ENCODE measurements at places on chromosomes 6 and 20. TPM values are rescaled to one million over a fixed set of nuclear protein-coding genes. Genes with fewer than 3 reads are reported as not detected.

Gene RAET1G
- not detected for total RNA-seq

DNA sequence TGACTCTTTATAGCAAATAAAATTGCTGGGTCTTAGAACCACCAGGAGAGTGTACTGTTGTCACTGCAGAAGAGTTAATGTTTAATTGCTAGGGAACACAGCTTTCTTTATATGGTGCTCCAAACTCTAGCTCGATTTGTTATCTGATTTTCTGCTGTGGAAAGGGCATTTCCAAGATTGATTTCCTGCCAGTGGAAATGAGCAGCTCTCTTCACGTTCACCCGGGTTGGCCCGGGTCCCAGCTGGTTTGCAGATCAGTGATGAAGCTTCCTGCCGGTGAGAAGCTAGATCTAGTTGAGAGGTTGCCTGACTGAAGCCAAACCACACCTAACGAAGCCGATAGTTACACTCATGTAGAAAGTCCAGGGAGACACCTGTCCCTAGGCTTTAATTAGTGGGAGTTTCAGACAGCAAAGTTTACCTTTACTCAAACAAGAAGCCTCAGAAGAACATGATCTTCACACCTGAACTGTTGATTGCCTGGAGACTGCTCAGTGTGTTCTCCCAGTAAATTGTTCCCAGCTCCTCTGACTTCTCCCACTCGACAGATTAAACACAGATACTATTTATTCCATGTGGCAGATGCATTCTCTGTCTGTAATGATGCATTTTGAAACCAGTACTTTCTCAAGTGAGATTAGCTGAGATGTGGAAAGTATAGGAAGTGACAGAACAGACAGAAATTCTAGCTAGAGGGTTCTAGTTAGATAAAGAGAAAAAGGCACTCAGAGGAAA is 27.8 kb downstream of the PAQR8 start:
- H3K4me3 ChIP-seq, result peak overlapping the region; percentile 86
- H3K27me3 ChIP-seq, result no peaks in the 10 kb centered on the region
- H3K27ac ChIP-seq, result peak overlapping the region; percentile 97

DNA sequence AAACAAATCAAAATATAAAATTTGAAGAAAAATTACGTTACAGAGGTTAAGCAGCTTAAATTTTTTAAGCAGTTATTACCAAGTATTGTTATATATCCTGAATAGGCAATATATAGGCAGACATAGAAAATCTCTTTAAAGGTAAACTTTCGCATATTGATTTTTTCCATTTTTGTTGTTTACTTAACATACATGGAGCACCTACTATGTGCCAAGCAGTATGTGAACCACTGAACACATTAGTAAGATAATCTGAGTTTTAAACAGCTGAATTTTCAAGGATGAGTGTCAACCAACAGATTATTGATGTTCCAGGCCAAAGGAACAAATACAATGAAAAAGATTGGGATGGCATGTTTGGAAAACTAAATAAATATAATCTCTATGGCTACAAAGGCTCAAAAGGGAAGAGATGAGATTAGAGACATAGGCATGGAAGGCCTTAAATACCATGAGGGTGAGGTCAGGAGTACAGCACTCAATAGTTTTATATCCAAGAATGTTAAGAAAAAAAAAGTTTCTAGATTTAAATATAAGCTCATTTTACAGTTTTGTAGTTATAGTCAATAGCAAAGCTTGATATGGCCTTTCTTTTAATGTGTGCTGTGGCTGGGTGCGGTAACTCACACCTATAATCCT is 277.5 kb downstream of the PTPRK start:
- H3K27ac ChIP-seq, result no peak overlapping the region
- H3K4me3 ChIP-seq, result no peak overlapping the region
- H3K4me1 ChIP-seq, result peaks cover 4% of the 10 kb centered on the region
- DNase-seq, result no peak
- no peaks in the 10 kb centered on the region for H3K36me3 ChIP-seq

GRCh38 chr6:30885481-30885998 is 1.2 kb downstream of the DDR1 start:
- H3K4me3 ChIP-seq, result peak overlapping the region; percentile 90
- H3K4me1 ChIP-seq, result peaks cover 29% of the 10 kb centered on the region
- H3K27me3 ChIP-seq, result peaks cover 13% of the 10 kb centered on the region
- no peak overlapping the region for H3K27ac ChIP-seq
- DNase-seq, result no peak

DNA sequence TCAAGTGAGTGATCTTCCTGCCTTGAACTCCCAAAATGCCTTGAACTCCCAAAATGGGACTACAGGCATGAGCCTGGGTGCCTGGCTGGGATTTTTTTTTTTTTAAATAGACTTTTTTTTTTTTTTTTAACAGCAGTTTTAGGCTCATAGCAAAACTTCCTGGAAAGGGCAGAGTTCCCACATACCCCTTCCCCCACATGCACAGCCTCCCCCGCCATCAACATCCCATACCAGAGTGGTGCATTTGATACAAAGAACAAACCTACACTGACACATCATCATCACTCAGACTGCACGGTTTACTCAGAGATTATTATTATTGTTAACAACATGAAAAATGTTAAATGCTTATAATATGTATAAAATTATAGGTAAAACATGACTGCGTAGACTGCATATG is 26.0 kb downstream of the UQCC1 start:
- no peaks in the 10 kb centered on the region for H3K27me3 ChIP-seq
- H3K4me1 ChIP-seq, result peaks cover 4% of the 10 kb centered on the region

Gene DEFB124
- not detected for total RNA-seq

- no peak overlapping the region for H3K4me3 ChIP-seq
- no peaks in the 10 kb centered on the region for H3K27me3 ChIP-seq
- DNase-seq, result no peak
- peaks cover 4% of the 10 kb centered on the region for H3K36me3 ChIP-seq
These were observed 4.0 kb downstream of the ZBTB2 start for GRCh38 chr6:151387175-151387970.

Gene SLC12A5
- not detected for total RNA-seq

Gene C6orf47
- total RNA-seq, result 16.9 TPM

- peaks cover 2% of the 10 kb centered on the region for H3K36me3 ChIP-seq
- no peak for DNase-seq
- peaks cover 50% of the 10 kb centered on the region for H3K27me3 ChIP-seq
- no peak overlapping the region for H3K4me3 ChIP-seq
These were observed 122.9 kb downstream of the FAM120B start for GRCh38 chr6:170429450-170429849.

DNA sequence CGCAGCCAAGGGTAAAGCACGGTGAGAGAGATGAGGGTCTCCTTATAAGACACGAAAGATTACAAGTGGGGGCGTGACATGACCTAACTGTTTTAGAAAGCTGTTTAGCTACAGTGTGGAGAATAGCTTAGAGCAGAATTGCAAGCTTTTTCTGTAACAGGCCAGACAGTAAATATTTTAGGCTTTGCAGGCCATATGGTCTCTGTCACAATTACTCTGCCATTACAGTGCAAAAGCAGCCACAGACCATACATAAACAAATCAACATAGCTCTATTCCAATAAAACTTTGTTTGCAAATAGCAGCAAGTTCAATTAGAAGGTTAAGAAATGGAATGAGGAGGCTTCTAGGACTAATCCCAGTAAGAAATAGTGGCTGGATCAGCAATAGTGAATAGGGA is 16.8 kb downstream of the PGM3 start:
- H3K27ac ChIP-seq, result peak overlapping the region; percentile 19
- peaks cover 11% of the 10 kb centered on the region for H3K36me3 ChIP-seq
- no peak overlapping the region for H3K4me3 ChIP-seq
- H3K27me3 ChIP-seq, result no peaks in the 10 kb centered on the region
- no peak for DNase-seq

Gene IL17F
- 0.68 TPM for total RNA-seq

DNA sequence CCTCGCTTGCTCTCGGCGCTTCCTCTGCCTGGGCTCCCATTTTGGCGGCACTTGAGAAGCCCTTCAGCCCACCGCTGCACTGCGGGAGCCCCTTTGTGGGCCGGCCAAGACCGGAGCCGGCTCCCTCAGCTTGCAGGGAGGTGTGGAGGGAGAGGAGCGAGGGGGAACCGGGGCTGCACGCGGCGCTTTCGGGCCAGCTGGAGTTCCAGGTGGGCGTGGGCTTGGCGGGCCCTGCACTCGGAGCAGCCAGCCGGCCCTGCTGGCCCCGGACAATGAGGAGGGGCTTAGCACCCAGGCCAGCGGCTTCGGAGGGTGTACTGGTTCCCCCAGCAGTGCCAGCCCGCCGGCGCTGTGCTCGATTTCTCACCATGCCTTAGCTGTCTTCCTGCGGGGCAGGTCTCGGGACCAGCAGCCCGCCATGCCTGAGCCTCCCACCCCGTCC is 10.2 kb upstream of the SRPK1 start:
- no peak overlapping the region for H3K27ac ChIP-seq
- H3K36me3 ChIP-seq, result peaks cover 2% of the 10 kb centered on the region

- no peak overlapping the region for H3K4me3 ChIP-seq
- no peak overlapping the region for H3K27ac ChIP-seq
- H3K27me3 ChIP-seq, result peaks cover 15% of the 10 kb centered on the region
- no peak for DNase-seq
- H3K4me1 ChIP-seq, result peaks cover 6% of the 10 kb centered on the region
These were observed 202.3 kb downstream of the OGFRL1 start for GRCh38 chr6:71490876-71491275.

DNA sequence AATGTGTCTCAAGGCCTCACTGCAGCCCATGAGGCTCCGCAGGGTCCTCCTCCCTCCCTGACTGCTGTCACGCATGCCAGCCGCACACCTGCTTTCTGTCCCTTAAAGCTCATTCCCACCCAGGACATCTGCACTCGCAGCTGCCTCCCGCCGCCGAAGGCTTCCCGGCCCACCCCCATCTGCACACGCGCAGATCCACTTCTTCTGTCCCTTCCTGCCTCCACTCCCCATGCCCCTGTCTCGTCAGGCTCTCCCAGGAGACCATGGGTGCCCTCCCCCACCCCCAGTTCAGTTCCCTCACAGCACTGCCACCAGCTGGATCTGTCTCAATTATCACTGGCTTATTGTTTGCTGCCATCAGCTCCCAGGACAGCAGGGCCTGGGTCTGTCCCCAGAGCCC is 63.0 kb downstream of the RIPOR3 start:
- DNase-seq, result no peak
- no peak overlapping the region for H3K27ac ChIP-seq
- no peaks in the 10 kb centered on the region for H3K27me3 ChIP-seq
- no peaks in the 10 kb centered on the region for H3K36me3 ChIP-seq

DNA sequence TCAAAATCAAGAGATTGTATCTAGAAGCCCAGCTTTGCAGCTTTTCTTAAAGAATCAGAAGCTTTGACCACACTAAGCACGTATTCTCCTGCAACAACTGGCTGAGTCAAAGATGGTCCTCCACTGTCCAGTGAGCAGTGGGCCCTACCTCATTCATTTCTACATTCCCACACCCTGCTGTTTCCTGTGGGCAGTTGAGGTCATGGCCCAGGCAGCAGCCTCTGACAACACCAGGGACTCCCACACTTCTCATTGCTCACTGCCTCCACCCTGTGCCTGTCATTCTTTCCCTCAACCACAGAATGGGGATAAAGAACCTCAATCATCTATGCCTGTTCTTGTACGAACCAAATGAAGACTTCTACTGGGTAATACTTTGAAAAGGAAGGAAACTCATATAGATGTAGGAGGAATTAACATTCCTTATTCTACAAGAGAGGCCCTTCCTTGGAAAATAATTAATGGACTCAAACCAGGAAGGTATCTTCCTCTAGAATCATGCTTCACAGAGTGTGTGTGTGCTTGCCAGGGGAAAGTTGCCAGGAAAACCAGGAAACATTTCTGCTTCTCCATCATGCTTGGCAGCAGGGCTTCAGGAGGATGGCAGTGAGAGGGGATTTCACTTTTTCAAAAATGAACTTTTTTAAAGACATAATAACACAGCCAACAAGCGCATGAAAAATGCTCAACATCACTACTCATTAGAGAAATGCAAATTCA is 191.7 kb upstream of the RIN2 start:
- H3K27ac ChIP-seq, result no peak overlapping the region
- no peak for DNase-seq
- H3K27me3 ChIP-seq, result no peaks in the 10 kb centered on the region
- no peaks in the 10 kb centered on the region for H3K36me3 ChIP-seq

DNA sequence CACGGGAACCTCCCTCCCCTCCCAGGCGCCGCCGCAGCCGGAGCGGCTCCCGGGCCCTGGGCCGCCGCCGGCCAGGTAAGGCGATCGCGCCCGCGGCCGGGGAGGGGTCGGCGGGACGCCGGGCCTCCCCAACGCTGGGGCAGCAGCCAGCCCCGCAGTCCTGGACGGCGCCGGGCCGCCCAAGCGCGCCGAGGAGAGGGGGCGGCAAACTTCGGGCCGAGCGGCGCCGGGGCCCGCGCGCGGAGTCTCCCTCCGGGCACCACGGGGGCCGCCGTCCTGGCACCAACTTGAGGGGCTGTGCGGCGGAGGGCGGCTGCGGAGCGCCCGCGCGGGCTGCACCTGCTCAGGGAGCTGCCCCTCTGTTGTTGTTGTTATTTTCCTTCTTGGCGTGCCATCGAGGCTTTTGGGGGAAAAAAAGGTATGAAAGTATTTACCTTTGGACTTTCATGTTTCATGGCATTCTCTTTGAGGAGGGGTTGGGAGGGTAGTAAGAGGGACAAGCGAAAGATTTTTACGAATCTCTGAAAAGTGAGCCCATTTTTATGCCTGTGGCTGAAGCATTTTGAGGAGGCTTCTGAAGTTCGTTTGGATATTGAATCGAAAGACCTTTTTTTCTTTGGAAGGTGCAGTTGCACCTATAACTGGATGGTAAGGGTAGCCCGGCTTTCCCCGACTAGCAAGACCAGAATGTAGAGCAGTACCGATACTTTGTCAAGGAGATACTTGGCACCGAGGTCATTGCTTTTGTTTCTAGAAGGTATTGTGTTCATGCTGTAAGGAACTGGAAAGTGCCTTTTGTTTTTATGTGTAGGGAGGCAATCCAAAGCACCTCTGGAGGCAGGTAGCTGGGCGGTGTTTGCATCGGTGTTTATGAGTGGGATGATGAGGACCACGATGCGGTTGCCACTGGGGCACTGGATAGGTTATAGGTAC is at the start of gene RNF182:
Gene RNF182 (plus strand): TSS at position 4 of the 933 bp plus-strand sequence. CDS start 52,168 bp downstream, outside the sequence.
- H3K36me3 ChIP-seq, result peaks cover 4% of the 10 kb centered on the region
- H3K27me3 ChIP-seq, result peaks cover 51% of the 10 kb centered on the region
- DNase-seq, result peak; percentile 32
- peaks cover 14% of the 10 kb centered on the region for H3K4me1 ChIP-seq

GRCh38 chr6:133999305-133999704 is 46.3 kb downstream of the TBPL1 start:
- peaks cover 23% of the 10 kb centered on the region for H3K27me3 ChIP-seq
- DNase-seq, result no peak
- H3K4me3 ChIP-seq, result no peak overlapping the region
- H3K27ac ChIP-seq, result no peak overlapping the region
- no peaks in the 10 kb centered on the region for H3K36me3 ChIP-seq
- H3K4me1 ChIP-seq, result no peaks in the 10 kb centered on the region

Gene MAP7
- total RNA-seq, result 0.27 TPM

GRCh38 chr6:72855471-72855870 is 233.6 kb downstream of the KCNQ5 start:
- DNase-seq, result no peak
- H3K27me3 ChIP-seq, result no peaks in the 10 kb centered on the region
- H3K27ac ChIP-seq, result no peak overlapping the region
- no peak overlapping the region for H3K4me3 ChIP-seq
- H3K36me3 ChIP-seq, result no peaks in the 10 kb centered on the region
- H3K4me1 ChIP-seq, result no peaks in the 10 kb centered on the region

Gene CLIC5
- total RNA-seq, result 7.2 TPM

Gene COL10A1
- total RNA-seq, result not detected

GRCh38 chr20:32702706-32703425 is 29.1 kb upstream of the C20orf203 start:
- H3K27ac ChIP-seq, result no peak overlapping the region
- H3K27me3 ChIP-seq, result no peaks in the 10 kb centered on the region
- H3K36me3 ChIP-seq, result peaks cover 2% of the 10 kb centered on the region

Gene SMLR1
- total RNA-seq, result not detected

All from T-helper 17 cell (primary cell).